ENCODE measurements at places on chromosomes 4 and X. TPM values are rescaled to one million over a fixed set of nuclear protein-coding genes. Genes with fewer than 3 reads are reported as not detected.

SSX2 gene
- total RNA-seq, result not detected

TCEAL3 gene
- total RNA-seq, result 19.3 TPM

STOX2 gene
- total RNA-seq, result 3.4 TPM

FAM9B gene
- not detected for total RNA-seq

CITED1 gene
- total RNA-seq, result not detected

Measured in smooth muscle cell of bladder (primary cell).